RCC 7860 (cell line): ENCODE measurements at places on chromosomes 2 and 18.

DNA sequence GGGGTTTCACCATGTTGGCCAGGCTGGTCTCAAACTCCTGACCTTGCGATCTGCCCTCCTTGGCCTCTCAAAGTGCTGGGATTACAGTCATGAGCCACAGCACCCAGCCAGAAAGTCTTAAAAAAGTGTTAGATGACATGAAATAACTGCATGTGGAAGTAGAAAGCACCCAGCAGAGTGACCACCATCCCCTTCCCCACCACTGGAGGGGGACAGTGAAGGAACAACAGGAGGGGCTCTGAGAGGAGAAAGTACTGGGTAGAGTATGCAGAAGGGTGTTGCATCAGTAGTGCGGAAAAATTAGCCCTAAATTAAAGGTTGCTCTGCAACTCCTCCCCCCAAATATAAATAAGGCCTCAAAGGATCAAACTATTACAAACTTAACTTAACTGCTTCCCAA lies 230.5 kb downstream of the ZNF521 start:
- DNase-seq: no peak

DNA sequence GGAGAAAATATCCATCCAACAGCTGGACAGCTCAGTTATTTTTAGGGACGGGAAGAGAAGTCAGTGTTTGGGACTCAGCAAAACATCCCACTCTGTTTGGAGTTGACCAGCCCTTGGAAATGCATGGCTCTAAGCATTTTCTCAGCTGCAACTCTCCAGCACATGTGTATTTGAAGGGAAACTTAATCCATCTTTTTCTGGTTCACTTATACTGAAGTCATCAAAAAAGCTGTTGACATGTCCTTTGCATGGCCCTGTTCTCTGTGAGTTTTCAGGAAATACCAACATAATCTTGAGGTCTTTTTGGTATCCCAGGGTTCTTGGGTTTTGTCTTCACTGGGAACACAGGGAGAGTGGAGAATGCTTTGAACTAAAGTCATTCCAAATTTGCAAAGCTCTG lies 91.9 kb upstream of the CELF4 start:
- no peak for DNase-seq

- no peak for DNase-seq
Measured at GRCh38 chr2:207230261-207231105, 64.7 kb upstream of the KLF7 start.

DNA sequence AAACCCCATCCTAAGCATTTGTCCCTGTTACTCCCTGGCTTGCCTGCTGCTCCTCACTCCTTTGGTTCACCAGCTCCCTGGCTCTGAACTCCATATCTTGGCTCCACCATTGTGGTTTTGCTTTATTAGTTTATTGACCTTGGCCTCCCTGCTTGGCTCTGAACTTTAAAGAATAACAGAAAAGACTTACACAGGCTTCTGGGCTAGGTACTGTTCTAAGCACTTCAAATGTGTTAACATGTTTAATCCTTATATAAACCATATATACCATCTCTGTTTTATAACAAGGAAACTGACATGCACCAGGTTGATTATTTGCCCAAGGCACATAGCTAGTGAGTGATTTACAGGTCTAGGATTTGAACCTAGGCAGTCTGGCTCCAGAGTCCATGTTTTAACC lies 149.7 kb upstream of the CAPN13 start:
- no peak for DNase-seq

DNA sequence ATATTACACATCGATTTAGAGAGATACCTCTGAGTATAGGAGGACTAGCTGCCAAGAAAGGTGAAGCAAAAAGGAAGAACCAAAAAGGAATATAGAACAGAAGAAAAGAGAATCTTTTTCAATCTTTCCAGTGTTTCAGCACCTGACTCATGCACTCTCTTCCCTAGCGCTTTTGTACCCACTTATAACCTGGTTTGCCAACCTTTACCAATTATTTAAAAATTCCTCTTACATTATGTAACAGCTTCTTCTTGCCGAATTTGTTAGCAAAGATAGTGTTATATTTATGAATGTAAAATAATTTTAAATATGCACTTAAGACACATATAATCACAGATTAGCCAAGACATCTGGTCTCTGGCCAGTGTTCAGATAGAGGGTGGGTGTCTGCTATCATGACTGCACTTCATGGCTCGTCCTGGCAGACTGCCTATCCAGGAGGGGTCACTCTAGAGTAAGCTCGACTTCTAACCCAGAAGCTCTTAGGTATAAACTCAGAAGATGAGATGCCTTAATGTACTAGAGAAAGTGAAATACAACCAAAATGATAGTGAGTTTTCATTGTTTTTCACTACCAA lies 122.9 kb downstream of the ATAD2B start:
- no peak for DNase-seq

GRCh38 chr2:24409700-24410556 lies 49.6 kb upstream of the ITSN2 start:
- DNase-seq: peak; percentile 60

GRCh38 chr2:26613241-26614215 lies 27.6 kb downstream of the CIB4 start:
- DNase-seq: no peak

DNA sequence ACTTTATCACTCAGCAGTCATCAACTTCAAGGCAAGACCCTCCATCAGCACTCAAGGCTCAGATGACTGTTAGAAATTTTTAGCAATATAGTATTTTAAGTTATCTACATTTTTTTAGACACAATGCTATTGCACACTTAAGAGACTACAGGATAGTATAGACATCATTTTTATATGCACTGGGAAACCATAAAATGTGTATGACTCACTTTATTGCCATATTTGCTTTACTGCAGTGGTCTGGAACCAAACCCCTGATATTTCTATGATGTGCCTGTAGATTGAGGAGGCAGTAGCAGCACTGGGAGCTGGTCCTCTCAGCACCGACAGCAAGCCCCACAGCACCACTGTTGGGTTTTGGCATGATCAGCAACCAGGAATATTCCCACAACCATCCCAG lies 264.8 kb upstream of the HNRNPA3 start:
- no peak for DNase-seq
